Globus pallidus (tissue), 1 donor: ENCODE measurements at places on chromosomes 4 and X.

DNA sequence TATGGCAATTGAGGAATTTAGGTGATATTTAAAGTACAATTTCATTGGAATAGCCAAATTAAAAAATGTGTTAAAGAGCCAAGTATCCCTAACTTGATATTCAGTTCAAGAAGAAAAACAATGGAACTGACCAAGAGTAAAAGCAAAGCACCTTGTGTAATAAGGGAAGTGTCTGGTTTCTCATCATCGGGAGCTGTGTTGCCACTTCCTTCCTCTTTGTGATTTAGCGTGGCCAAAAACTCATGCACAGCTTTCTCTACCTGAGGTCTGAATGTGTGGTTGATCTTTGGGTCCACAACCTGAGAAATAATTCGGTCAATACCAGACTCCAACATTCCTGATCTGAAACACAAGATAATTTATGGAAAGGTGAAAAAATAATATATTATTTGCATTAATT is 12.4 kb downstream of the BOD1L1 start:
- peak; percentile 30 for DNase-seq

DNA sequence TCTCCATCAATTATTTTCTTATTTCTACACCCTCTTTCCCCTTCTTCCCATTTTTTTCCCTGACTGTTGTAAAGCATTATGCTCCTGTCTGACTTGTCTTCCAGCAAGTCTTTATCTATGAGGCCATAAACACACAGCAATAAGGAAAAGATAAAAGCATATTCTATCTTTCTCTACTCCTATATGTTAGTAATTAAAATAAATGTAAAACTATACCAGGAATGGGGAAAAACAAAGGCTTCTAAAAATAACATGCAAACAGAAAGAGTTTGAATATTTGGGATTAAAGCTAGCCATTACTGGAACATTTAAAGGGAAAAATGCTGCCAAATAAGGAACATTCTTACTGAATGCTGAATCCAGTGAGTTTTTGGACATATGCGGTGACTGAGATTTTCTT is 471.7 kb upstream of the HS3ST1 start:
- no peak for DNase-seq

- DNase-seq: peak; percentile 72
Measured at GRCh38 chrX:17030092-17030491, 83.6 kb downstream of the REPS2 start.

- peak; percentile 51 for DNase-seq
Measured at GRCh38 chr4:137124278-137124932, 407.9 kb downstream of the PCDH18 start.

DNA sequence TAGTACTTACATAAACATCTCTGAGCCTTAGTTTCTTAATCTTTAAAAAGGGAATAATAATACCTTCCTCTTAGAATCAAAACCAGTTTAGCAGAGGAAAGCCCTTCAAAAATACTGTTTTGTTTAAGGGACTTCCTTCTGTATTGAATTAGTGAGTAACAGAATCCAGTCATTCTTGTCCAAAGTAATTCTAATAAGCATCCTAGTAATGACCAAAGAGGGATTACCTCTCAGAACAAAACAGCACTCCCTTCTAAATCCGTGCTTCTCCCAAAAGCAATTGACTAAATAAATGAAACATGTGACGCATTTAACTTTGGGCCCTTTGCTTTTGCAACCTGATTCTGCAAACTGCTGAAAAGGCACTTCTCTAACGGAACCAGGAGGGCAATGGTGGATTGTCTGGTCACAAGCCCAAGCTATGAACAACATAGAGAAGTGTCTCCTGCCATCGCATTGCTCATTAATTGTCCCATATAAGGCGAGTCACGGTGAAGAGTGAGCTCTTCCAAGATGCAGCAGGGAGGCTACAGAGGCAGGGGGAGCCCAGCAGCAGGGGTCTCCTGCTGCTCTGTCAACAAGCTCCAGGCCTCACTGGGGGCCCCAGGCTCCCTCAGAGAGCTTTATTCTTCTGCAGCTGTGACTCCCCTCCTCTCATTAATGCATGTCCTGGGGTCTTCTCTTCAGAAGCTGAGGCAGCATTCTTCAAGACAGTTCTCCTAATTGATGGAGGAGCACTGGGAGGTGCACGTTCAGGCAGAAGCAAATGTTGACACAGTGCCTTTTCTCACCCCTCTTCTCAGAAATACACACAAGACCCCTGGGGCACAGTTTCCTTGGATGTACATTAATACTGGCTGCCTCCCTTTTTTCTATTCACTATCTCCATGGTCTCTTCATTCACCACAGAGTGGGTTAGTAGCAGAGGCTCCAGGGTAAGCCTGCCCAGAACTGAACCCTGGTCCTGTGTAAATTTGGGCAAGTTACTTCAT is 419.6 kb upstream of the RASGEF1B start:
- no peak for DNase-seq

- no peak for DNase-seq
Measured at GRCh38 chr4:56147371-56147770, 198.6 kb downstream of the CEP135 start.

DNA sequence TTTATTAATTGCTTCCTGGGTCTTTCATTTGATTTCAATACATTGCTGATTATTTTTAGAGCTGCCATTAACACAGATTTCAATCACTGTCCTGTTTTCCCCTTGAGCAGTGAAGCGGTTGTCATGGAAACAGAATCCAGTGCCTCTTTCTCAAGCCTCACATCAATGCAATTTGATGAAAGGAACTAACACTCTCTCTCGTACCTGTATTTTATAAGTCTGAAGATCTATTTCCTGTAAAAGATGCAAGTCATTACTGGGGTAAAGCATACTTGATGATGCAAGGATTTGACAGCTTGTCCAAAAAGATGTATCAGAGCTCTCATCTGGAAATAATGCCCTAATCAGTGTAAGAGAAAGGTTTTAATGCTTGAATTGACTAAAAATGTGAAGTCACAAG is 17.9 kb upstream of the GASK1B start:
- DNase-seq: no peak

DNA sequence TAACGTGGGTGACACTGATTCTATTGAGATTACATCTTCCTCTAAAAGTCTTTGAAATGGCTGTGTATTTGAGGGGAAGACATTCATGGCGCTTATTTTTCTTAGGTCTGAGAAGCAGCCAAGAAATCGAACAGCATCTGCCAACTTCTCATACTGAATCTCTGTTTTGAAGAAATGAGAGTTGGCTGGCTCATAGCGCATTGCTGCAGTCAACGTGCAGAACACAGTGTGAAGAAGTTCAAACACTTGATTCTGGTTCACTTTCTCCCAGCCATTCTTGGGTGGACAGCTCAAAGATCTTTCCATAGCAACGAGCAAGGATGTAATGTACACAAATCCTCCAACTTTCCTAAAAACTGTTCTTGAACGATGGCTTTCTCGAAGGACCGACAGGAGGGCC is 156.5 kb downstream of the WDFY3 start:
- peak; percentile 59 for DNase-seq

- no peak for DNase-seq
Measured at GRCh38 chr4:8334786-8335460, 65.4 kb downstream of the HTRA3 start.

DNA sequence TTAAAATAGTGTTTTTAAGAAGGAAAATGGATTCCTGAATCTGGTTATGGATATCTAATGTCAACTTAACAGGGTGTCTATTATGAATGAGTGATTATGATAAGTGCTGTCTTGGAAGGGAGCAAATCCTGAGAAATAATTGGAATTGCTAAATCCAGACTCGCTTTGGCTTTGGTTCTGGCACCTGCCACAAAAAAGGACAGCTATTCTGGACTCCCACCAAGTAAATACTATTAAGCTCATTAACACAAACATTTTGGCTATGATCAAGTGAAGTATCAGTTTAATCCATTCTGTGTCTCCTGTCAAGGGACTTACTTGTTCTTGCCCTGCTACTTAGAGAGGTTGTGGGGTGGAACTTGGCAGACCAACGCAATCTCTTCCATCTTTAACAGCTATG is 403.7 kb downstream of the CENPC start:
- DNase-seq: no peak
